Epithelial cell of umbilical artery (primary cell): ENCODE measurements at places on chromosomes 2 and 18. TPM values are rescaled to one million over a fixed set of nuclear protein-coding genes. Genes with fewer than 3 reads are reported as not detected.

EVA1A gene
- 138 and 184 TPM in 2 replicates for total RNA-seq

AFF3 gene
- not detected in 2 replicates for total RNA-seq

HRH4 gene
- not detected in 2 replicates for total RNA-seq

WIPF1 gene
- total RNA-seq = 7.1 and 8.1 TPM in 2 replicates

PLB1 gene
- total RNA-seq = 0.30 and 0.65 TPM in 2 replicates

XIRP2 gene
- 0.30 and 0.32 TPM in 2 replicates for total RNA-seq

KRTCAP3 gene
- total RNA-seq = not detected in 2 replicates

TNFAIP6 gene
- under 0.01 and 0.91 TPM in 2 replicates for total RNA-seq

SLC16A14 gene
- total RNA-seq = 0.32 and 0.46 TPM in 2 replicates

CIB4 gene
- not detected in 2 replicates for total RNA-seq

TLX2 gene
- not detected in 2 replicates for total RNA-seq

IL1F10 gene
- not detected in 2 replicates for total RNA-seq

WNT6 gene
- not detected in 2 replicates for total RNA-seq

TRIM43 gene
- not detected in 2 replicates for total RNA-seq

FER1L5 gene
- total RNA-seq = under 0.01 and 0.15 TPM in 2 replicates

SEPTIN10 gene
- total RNA-seq = 81.2 and 93.5 TPM in 2 replicates

CDH2 gene
- 74.1 and 135 TPM in 2 replicates for total RNA-seq

COL3A1 gene
- 24.0 and 46.7 TPM in 2 replicates for total RNA-seq
